MG63 (cell line): ENCODE measurements at places on chromosomes 7 and 10. TPM values are rescaled to one million over a fixed set of nuclear protein-coding genes. Genes with fewer than 3 reads are reported as not detected.

The ACSM6 gene
- total RNA-seq, result not detected in 2 replicates

The FAM241B gene
- 4.3 and 6.8 TPM in 2 replicates for total RNA-seq

The FFAR4 gene
- 0.16 TPM in 1 of 2 replicates, not detected in the other for total RNA-seq

The CFAP46 gene
- total RNA-seq, result 0.33 TPM in 1 of 2 replicates, not detected in the other

The OR2A12 gene
- total RNA-seq, result not detected in 2 replicates

The NOS3 gene
- 0.20 TPM in 1 of 2 replicates, not detected in the other for total RNA-seq

The TMEM213 gene
- not detected in 2 replicates for total RNA-seq

GRCh38 chr7:139974179-139974811 is 88.5 kb downstream of the PARP12 start:
- no peak for DNase-seq

- peak; percentile 4 for DNase-seq
Measured at GRCh38 chr7:149598721-149599308, 101.2 kb upstream of the ZNF746 start.

DNA sequence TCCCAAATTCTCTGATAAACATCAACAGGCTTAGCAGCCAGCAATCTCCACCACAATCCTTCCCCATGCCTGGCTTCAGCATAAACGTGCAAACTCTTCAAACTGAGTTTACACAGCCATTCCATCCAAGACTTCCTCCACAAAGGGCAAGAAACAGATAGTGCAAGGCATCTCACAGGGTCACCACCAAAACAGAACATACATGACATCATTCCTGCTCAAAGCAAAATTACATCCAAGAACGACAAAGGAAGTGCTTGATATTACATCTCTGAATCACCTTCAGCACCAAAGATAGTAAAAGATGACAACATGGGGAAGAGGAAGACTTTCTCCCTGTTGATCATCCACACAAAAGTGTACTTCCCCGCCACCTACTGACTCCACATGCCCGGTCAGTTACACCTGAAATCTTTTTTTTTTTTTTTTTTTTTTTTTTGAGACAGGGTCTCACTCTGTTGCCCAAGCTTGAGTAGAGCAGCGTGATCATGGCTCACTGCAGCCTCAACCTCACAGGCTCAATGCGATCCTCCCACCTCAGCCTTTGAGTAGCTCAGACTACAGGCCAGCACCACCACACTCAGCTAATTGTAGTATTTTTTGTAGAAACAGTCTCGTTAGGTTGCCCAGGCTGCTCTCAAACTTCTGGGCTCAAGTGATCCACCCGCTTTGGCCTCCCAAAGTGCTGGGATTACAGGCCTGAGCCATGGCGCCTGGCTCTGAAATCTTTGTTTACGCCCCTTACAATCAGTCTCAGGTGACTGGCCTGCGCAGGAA is 127.5 kb downstream of the PARD3 start:
- DNase-seq, result no peak

DNA sequence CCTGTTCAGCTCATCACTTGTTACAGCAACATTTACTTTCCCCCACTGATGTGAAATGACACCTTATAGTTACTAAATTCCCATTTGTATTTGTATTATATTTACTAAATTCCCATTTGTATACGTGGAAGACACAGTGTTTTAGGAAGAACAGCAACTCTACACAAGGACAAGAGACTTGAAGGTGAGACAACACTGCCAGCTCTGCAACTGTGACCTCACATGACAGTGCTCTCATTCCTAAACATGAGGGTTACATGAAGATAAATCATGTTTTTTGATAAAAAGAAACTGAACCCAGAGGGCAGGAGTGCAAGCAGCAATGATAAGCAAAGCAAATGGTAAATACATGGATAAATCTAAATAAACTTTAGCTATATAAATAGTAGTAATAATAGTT is 60.3 kb downstream of the ATAD1 start:
- DNase-seq, result no peak

DNA sequence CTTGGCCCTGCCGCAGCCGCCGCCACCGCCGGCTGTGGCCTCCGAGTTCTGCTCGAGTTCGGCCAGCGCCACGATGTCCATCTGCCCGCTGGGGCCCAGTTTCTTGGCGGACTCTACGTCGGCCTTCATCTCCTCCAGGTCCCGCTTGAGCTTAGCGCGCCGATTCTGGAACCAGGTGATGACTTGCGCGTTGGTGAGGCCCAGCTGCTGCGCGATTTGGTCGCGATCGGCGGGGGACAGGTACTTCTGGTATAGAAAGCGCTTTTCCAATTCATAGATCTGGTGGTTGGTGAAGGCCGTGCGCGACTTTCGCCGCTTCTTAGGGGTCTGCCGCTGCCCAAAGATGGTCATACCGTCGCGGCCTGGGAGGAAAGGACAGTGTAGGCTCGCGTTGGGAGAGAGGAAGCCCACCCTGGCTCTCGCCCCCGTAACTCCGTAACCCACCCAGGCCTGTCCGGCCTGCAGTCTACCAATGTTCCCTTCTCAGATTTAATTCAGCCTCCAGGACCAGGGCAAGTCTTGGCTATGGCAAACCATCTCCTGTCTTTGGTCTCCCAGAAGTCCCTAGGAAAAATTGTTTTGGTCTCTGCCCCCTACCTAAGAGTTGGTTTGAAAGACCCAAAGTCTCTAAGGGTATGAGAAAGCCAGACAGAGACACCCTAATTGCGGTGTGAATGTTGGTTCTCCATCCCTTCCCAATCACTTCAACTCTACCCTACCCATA is 1.7 kb downstream of the LBX1 start:
- no peak for DNase-seq

GRCh38 chr7:117010375-117011133 is 57.3 kb downstream of the ST7 start:
- no peak for DNase-seq

DNA sequence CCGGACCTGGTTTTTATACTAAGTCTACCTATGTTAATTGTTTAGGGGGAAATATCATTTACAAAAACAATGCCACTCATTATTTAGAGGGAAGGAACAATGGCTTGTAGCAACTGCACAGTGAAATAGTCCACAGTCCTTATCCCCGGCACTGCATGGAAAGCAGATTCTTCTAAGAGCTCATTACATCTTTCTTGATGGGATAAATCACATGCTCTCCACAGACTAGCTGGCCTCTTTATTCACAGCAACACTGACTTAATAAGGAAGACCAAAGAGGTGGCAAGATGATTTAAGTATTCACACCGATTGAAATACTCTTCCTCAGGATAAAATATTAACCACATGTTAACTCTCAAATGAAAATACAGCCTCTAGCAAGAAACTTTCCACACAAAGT is 349.4 kb downstream of the PARD3 start:
- DNase-seq, result no peak

GRCh38 chr7:17299483-17299991 is 1.1 kb downstream of the AHR start:
- DNase-seq, result no peak

DNA sequence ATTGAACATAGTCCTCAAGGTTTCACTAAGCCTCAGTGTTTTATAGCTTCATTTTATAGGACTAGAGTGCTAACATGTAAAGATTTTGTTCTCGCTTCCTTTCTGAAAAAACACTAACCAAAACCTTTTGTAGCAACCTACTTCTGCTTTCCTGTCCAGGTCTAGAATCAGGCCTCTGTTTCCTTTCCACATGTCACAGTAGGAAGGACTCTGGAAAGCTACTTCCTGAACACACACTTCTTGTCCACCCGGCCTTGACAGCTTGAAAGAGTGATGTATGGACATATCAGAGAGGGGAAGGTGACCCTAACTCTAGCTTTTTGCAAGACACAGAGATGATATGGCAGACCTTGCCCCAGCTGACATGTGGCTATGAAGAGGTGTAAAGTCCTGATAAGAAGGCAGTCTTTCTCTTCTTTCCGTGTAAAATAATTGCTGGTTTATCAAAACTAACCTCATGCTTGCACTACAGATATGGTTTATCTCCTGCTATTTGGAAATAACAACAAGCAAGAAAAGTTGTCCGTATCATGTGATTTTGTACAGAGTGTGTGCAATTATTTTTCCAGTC is 175.4 kb downstream of the SKAP2 start:
- DNase-seq, result no peak

DNA sequence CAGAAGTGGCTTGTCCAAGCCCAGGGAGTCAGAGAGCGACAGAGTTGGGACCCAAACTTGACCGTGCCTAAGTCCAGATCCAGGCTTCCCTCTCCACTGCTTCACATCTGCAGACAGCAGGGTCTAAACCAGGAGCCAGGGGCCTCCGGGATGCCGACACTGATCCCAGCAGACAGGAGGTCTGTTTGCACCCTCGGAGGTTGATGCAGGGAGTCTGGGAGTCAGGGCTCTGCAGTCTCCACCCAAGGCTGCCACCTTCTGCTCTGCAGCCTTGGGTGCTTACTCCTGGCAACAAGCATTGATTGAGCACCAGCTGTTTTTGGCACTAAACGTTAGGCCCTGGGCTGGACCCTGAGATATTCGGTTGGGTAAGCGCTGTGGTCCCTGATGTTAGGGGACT is 21.0 kb downstream of the ELFN1 start:
- no peak for DNase-seq
